A549 treated with AZD2906 at 1 μM for 4 hours (cell line): ENCODE measurements at places on chromosomes 7 and 10. TPM values are rescaled to one million over a fixed set of nuclear protein-coding genes. Genes with fewer than 3 reads are reported as not detected.

Gene IQCE
- total RNA-seq: 9.0 to 12.4 TPM (median 10.5 TPM) in 5 replicates

Gene ADRB1
- 0.91 to 1.5 TPM (median 1.3 TPM) in 5 replicates for total RNA-seq

Gene GNGT1
- total RNA-seq: 0.19 TPM in 1 of 5 replicates, not detected in the others

Gene SPDYE1
- not detected in 5 replicates for total RNA-seq

Gene GRID2IP
- total RNA-seq: not detected in 5 replicates

Gene IRF5
- total RNA-seq: 13.2 to 16.2 TPM (median 15.0 TPM) in 5 replicates

Gene TCAF2
- total RNA-seq: 1.2 to 1.5 TPM (median 1.4 TPM) in 5 replicates

Gene MMP21
- total RNA-seq: 0.03 TPM in 1 of 5 replicates, not detected in the others

Gene ADARB2
- total RNA-seq: 0.06 to 0.17 TPM (median 0.06 TPM) in 3 of 5 replicates, not detected in the others

Gene DMBT1
- total RNA-seq: 0.20 to 0.30 TPM (median 0.24 TPM) in 5 replicates

Gene MCM10
- 17.9 to 24.7 TPM (median 20.1 TPM) in 5 replicates for total RNA-seq

Gene UFSP1
- total RNA-seq: 4.3 to 6.3 TPM (median 5.4 TPM) in 5 replicates

Gene GSTO2
- 1.5 to 2.2 TPM (median 1.8 TPM) in 5 replicates for total RNA-seq

Gene CCDC3
- 1.0 to 1.4 TPM (median 1.2 TPM) in 5 replicates for total RNA-seq

Gene CYP3A7
- total RNA-seq: 0.05 TPM in 1 of 5 replicates, not detected in the others

Gene EPHB6
- total RNA-seq: 0.40 to 0.87 TPM (median 0.60 TPM) in 5 replicates

Gene MYL10
- not detected in 5 replicates for total RNA-seq

Gene SYT15
- 1.9 to 3.0 TPM (median 2.1 TPM) in 5 replicates for total RNA-seq

Gene SLC18A3
- not detected in 5 replicates for total RNA-seq

Gene FGFBP3
- total RNA-seq: 2.1 to 2.7 TPM (median 2.6 TPM) in 5 replicates

Gene SLC26A5
- not detected in 5 replicates for total RNA-seq

Gene NET1
- 40.6 to 54.6 TPM (median 49.0 TPM) in 5 replicates for total RNA-seq

Gene PALD1
- 5.4 to 7.6 TPM (median 6.5 TPM) in 5 replicates for total RNA-seq

Gene TWIST1
- total RNA-seq: 1.4 to 3.7 TPM (median 3.3 TPM) in 5 replicates

Gene PGAM2
- not detected in 5 replicates for total RNA-seq

Gene FXYD4
- not detected in 5 replicates for total RNA-seq

Gene CFAP46
- total RNA-seq: 1.0 to 1.6 TPM (median 1.4 TPM) in 5 replicates

Gene PDZD7
- total RNA-seq: 0.64 to 1.5 TPM (median 1.1 TPM) in 5 replicates

Gene OR2A5
- total RNA-seq: not detected in 5 replicates

Gene HOXA4
- 1.6 to 1.9 TPM (median 1.8 TPM) in 5 replicates for total RNA-seq

Gene AP5Z1
- 19.6 to 40.4 TPM (median 31.7 TPM) in 5 replicates for total RNA-seq

Gene ENTPD1
- 0.02 to 0.09 TPM (median 0.07 TPM) in 3 of 5 replicates, not detected in the others for total RNA-seq

Gene HSPB1
- 871 to 1,696 TPM (median 1,516 TPM) in 5 replicates for total RNA-seq

Gene BPGM
- 16.2 to 22.8 TPM (median 18.3 TPM) in 5 replicates for total RNA-seq

Gene CPA1
- not detected in 5 replicates for total RNA-seq

Gene ADCY1
- 2.1 to 2.5 TPM (median 2.4 TPM) in 5 replicates for total RNA-seq

Gene OPN1SW
- total RNA-seq: not detected in 5 replicates

Gene PHKG1
- total RNA-seq: 0.31 to 0.66 TPM (median 0.54 TPM) in 5 replicates

Gene SUN3
- total RNA-seq: not detected in 5 replicates

Gene EBLN1
- 0.05 to 0.09 TPM in 2 of 5 replicates, not detected in the others for total RNA-seq

Gene ZNF804B
- total RNA-seq: not detected in 5 replicates

Gene MRLN
- total RNA-seq: not detected in 5 replicates

Gene FAM24B
- 10.3 to 12.6 TPM (median 11.9 TPM) in 5 replicates for total RNA-seq

Gene FAM25C
- 1.0 to 3.0 TPM in 2 of 5 replicates, not detected in the others for total RNA-seq

Gene CYP3A4
- 0.06 to 0.10 TPM (median 0.10 TPM) in 4 of 5 replicates, not detected in the other for total RNA-seq

Gene GDI2
- total RNA-seq: 188 to 274 TPM (median 193 TPM) in 5 replicates

Gene MYO1G
- 0.17 to 0.29 TPM (median 0.21 TPM) in 5 replicates for total RNA-seq

Gene BBS9
- 2.6 to 3.9 TPM (median 2.7 TPM) in 5 replicates for total RNA-seq

Gene GSAP
- 2.9 to 3.5 TPM (median 3.1 TPM) in 5 replicates for total RNA-seq

Gene TMEM236
- 0.03 to 0.07 TPM (median 0.05 TPM) in 5 replicates for total RNA-seq

Gene PPP1R17
- total RNA-seq: not detected in 5 replicates

Gene SVOPL
- total RNA-seq: not detected in 5 replicates

Gene SAP25
- 0.15 to 0.47 TPM (median 0.25 TPM) in 5 replicates for total RNA-seq

Gene SYCE1
- not detected in 5 replicates for total RNA-seq

Gene AGK
- 26.4 to 34.7 TPM (median 28.3 TPM) in 5 replicates for total RNA-seq
